ENCODE measurements at places on chromosomes 12 and 14. TPM values are rescaled to one million over a fixed set of nuclear protein-coding genes. Genes with fewer than 3 reads are reported as not detected.

Gene GDF11
- total RNA-seq: 0.83 TPM

Gene FGF6
- not detected for total RNA-seq

Gene MGST1
- total RNA-seq: 1,232 TPM

Gene CKB
- total RNA-seq: 57.1 TPM

Gene LRP1-AS
- not detected for total RNA-seq

Gene FRMD6
- 4.2 TPM for total RNA-seq

Gene RPL10L
- not detected for total RNA-seq

Gene SPX
- total RNA-seq: 0.56 TPM

Gene PDE3A
- 2.4 TPM for total RNA-seq

Gene DTX1
- total RNA-seq: 51.2 TPM

Gene RHEBL1
- total RNA-seq: 0.17 TPM

Gene LRTM2
- not detected for total RNA-seq

Gene GZMB
- total RNA-seq: 0.88 TPM

Gene KRT3
- total RNA-seq: not detected

Gene TRPV4
- total RNA-seq: 5.8 TPM

Gene TAS2R20
- total RNA-seq: 2.8 TPM

Gene PAWR
- 27.4 TPM for total RNA-seq

Gene PLA2G1B
- total RNA-seq: not detected
